Type B pancreatic cell (in vitro differentiated cells): ENCODE measurements at places on chromosomes 4 and X.
A peak's percentile ranks its signal among the peaks of the same experiment; 100 is the strongest.

DNA sequence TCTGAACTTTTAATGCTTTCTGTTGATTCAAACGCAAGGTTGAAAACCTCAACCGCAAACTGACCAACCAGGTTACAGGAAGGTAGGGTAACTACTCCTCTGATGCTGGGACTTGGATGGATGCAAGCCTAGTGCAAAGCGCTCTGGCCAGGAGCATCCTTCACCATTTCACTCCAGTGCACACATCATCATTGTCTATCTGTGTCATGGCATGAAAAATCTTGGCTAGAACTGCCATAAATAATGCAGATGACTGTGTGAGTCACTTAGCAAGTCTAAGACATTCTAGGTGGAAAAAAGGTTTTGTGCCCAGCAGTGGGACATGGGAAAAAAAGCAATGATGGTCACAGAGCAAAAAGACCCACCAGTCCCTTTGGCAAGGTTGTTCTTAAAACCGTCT, 10.9 kb downstream of the ADGRA3 start:
- DNase-seq, result no peak

DNA sequence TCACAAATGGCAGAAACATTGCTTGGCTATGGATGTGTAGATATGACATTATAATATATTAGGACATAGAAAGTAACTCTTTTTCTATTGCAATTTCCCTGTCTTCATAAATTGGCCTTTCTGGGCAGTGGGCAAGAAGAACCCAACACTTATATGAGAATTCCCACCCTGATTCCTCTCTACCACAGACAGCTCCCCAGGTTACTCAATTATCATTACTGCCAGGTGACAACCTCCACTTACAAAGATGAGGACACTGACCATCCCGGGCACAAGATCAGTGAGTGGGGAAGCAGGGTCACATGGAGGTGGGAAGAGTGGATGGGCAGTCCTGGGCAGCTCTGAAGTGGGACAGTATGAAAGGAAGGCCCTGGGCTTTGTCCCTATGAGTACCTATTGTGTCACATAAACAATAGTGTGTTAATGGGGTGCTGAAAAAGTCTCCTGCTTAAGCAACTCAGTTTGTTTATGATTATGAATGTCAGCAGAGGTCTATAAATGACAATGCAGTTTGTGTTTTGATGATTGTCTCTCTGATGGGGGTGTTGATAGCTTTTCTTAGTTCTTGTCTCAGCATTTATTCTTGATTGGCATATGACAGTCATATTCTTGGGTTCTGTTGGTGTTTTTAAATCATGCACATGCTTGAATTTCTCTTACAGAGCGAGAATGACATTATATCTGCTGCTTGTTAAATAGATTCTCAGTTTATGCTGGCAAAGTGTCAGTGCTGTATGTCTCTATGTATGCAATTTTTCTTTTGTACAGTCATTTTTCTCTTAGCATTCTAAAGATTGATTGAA, 99.9 kb downstream of the SLIT2 start:
- DNase-seq, result no peak

DNA sequence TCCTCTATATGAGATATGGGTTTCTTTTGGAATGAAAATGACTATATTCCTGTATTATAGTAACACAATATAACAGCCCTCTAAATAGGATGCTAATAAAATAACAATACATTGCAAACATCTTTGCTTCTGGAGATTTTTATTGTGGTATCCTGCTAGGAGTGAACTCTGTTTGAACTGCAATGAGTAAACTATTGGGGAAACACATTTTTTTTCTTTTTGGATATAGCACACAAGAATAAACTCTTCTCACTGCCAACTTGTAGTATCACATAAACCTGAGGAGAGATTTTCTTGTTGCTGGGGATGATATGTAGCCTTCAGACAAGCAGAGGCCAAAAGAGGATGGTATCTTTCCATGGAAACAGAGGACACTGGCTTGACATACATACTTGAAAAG, 238.2 kb downstream of the C4orf33 start:
- no peak for DNase-seq

DNA sequence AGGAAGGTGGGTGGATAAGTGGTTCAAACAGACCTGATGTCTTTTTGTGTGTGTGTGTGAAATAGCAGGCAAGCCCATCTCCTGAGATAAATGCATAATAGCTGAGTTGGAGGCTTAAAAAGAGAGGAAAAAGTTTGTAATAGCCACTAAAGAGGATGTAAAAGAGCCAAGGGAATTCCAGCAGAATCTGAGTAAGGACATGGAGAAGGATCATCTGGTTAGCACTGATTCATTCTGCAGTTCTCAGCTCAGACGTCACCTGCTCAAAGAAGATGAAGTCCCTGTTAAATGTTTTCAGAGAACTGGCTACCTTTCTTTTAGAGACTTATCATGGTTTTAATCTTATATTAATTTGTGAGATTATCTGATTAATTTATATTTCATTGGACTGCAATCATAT, 21.0 kb upstream of the IL13RA2 start:
- no peak for DNase-seq

- DNase-seq, result no peak
Observed at GRCh38 chrX:41468647-41469323, 21.6 kb downstream of the NYX start.

DNA sequence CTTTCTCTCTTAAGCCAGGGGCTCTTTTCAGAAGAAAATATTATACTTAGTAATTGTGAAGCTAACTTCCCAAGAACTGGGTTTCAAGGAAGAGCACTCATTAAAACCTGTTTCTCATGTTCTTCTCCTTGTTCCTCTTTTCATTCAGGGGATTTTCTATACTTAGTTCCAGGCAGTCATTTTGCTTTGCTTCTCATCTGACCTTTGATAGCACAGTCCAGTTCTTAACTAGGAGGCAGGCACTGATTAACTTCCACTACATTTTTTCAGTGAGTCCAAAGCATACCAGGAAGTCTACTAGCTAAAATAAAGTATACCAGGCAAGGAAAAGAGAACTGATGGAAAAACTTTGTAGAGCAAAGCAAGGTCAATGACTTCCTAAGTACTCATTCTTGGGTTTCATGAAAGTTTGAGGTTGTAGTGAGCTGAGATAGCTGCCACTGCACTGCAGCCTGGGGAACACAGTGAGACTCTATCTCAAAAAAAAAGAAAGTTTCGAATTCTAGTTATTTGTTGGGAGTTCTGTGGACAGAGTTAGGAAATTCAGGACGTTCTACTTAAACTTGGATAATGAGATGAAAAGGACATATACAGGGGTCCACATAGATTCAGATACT, 190.1 kb upstream of the HS3ST1 start:
- no peak for DNase-seq

DNA sequence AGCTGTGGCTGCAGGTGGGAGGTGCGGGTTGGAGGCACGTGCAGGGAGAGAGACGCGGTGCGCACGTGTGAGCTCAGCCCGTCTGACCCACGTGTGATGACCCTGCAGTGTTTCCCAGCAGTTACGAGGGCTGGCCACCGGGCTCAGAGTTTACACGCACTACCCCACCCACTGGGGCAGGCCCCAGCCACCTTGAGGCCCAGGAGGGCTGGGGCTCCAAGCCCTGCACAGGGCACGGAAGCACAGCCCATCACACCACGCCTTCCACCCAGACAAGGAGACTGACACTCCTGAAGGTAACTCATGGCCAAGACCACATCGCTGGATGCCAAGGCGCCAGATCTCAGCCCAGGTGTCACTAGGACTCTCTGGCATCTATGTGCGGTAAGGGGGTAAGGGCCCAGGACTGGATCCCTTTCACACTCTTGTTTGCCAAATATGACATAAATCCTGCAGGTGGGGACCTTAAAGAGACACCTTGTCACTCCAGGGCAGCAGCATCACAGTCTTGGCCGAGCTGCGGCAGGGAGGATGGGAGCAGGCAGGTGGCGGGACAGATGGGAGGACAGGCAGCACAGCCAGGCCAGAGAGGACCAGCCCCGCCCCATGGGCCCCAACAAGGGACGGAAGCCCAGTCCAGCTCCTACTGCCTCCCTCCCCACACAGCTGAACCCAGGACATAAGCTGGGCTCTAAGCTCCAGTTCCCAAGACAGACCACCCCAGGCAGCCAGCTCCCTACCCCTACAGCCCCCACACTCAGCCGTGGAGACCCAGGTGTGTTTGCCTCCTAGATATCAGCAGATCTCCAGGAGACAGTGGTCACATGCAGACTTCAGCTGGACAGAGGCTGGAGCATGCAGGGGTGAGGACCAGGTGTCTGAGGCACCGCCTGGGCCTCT, 56.8 kb downstream of the ZFYVE28 start:
- no peak for DNase-seq

GRCh38 chr4:140004549-140004895, 149.5 kb downstream of the MAML3 start:
- DNase-seq, result no peak

- DNase-seq, result no peak
Observed at GRCh38 chrX:74523224-74523623, 91.2 kb downstream of the RLIM start.

DNA sequence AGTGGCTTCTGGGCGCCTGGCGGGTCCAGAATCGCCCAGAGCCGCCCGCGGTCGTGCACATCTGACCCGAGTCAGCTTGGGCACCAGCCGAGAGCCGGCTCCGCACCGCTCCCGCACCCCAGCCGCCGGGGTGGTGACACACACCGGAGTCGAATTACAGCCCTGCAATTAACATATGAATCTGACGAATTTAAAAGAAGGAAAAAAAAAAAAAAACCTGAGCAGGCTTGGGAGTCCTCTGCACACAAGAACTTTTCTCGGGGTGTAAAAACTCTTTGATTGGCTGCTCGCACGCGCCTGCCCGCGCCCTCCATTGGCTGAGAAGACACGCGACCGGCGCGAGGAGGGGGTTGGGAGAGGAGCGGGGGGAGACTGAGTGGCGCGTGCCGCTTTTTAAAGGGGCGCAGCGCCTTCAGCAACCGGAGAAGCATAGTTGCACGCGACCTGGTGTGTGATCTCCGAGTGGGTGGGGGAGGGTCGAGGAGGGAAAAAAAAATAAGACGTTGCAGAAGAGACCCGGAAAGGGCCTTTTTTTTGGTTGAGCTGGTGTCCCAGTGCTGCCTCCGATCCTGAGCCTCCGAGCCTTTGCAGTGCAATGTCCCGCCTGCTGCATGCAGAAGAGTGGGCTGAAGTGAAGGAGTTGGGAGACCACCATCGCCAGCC, at the start of gene ATOH1:
ATOH1 (plus strand) TSS at position 422 of the 663 bp plus-strand sequence; CDS start at position 596, 174 bp downstream.
- DNase-seq, result peak; percentile 72

- DNase-seq, result no peak
Observed at GRCh38 chr4:166198516-166199310, 325.7 kb downstream of the TLL1 start.

DNA sequence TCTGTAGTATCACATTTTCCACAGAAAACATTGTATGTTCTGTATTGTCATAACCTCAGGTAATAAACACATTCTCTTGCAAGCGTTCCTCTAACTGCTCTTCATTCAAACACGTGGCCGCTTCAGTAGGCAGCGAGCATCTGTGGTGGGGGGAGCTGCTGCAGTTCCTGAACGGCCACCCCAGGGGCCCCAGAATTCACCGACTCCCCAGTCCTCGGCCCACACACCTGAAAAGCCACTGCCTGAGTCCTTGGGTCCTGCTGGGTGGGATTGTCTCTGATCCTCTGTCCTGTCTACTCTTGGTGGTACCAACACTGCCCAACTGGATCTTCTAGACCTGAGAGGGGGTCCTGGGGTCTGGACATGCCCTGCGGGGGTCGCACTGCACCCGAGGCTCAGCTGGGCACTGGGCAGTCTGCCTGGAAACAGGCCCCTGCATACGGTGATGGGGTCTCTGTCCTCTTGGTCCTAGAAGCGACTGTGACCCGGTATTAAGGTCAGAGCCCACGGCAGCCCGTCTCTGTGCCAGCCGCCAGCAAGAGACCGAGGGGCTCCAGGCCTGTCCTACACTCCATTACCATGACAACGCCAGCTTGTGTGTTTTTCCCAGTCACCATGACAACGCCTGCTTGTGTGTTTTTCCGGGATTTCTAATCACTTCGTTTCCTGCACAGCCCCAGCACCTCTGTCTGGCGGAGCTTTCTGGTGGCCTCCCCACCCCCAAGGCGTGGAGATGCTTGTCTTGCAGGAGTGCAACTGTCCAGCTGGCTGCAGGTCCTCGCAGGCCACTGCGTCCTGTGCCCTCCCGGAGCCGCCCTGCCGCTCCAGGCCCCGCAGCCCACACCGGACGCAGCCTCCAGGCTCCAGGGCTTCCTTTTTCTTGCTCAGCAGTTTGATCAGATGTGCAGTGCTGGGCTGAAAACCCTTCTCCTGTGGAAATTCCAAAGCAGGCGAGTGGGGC, 16.0 kb downstream of the CTBP1 start:
- no peak for DNase-seq

DNA sequence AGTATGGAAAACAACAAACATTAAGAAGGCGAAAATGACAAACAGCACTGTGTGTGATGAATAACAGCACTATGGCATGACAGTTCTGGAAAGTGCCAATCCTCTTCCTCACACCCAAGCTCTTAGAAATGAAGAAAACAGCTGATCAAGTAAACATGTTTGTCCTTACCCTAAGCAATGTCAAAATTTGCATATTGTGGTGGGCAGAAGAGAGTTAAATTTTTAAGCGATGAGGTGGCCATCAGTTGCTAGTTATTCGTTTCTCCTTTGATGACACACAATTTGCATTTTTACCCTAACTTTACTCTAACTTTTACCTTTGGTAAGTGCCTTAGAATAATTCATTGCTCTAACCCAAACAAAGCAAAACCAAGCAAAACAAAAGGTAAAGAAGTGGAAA, 8.8 kb downstream of the PROM1 start:
- no peak for DNase-seq
